CD4-positive, alpha-beta T cell (primary cell): ENCODE measurements at places on chromosomes 6 and 20. TPM values are rescaled to one million over a fixed set of nuclear protein-coding genes. Genes with fewer than 3 reads are reported as not detected.

- no peak for DNase-seq
Observed at GRCh38 chr6:107587451-107587850, 97.5 kb downstream of the SOBP start.

- DNase-seq: no peak
Observed at GRCh38 chr20:57205606-57206219, 60.7 kb downstream of the BMP7 start.

- DNase-seq: no peak
Observed at GRCh38 chr6:149046822-149047246, 270.7 kb upstream of the TAB2 start.

GRCh38 chr20:61727761-61728160 lies 337.9 kb downstream of the TAF4 start:
- DNase-seq: no peak

DNA sequence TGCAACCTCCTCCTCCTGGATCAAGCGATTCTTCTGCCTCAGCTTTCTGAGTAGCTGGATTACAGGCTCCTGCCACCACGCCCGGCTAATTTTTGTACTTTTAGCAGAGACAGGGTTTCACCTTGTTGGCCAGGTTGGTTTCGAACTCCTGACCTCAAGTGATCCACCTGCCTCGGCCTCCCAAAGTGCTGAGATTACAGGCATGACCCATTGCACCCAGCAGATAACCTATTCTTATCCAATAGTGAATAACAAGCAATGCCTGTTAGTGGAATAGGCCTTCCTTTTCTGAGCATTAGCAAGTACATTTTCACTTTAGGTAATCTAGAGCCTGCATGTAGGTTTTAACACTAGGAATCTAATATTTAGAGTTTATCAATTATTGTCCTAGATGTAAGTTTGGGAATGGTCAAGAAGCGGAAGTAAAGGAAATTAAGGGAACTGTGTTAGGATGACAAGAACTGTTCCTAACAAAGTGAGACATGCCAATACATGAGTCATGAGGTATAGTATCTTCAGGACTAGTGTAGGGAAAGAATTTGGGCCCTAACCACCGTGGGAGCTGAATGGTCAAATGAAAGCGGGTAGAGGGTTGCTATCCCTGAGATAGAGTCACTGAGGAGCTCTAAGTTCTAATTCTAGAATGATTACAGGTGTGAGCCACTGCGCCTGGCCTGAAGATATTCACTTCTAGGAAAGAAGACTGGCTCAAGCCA lies 15.0 kb downstream of the BLTP3A start:
- DNase-seq: no peak

GRCh38 chr20:48178633-48179032 lies 393.4 kb upstream of the SULF2 start:
- DNase-seq: no peak

GRCh38 chr6:44074813-44075646 lies 52.2 kb downstream of the MRPL14 start:
- DNase-seq: no peak

DNA sequence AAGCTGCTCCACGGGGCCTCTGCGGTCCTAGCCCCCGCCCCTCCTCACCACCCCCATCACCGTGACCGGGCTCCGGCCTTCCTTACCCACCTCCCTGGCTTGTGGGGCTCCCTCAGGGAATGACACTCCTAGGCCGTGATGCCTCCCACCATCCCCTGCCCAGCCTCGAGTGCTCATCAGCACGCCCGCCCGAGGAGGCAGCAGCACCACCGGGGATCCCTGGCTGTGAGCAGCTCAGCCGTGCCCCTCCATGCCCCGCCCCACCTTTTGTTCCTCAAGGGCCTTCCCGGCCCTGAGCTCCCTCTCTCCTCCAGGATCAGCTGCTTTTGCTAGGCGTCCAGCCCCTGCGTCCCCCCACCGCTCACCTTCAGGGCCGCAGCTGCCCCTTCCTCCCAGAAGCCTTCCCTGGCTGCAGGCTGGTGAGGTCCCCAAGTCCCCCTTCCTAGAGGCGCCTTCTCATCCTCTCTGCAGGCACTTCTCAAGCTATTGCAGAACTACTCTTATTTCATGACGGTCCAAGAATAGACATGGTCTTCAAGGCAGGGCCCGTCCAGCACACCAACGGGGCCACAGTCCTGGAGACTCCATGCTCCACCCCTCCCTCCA lies 3.0 kb downstream of the FNDC11 start:
- no peak for DNase-seq

GRCh38 chr20:17966432-17967310 lies 1.9 kb downstream of the SNX5 start:
- DNase-seq: no peak

DNA sequence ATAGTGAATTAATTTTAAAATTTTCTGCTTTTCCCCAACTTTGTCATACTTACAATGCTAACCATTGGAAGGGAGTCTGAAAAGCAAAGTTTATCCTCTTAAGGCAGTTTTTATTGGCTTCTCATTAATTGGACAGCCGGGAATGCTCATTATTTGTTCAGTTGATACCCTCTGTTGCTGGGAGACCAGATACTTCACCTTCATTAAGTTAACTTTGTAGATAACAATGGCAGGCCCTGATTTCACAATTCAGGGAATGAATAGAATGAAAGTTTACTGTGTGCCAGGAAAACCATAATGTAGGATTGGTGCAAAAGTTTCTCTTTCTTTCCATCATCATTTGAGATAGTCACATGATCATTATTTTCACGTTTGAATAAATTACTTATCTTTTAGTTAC lies 49.0 kb downstream of the COL19A1 start:
- no peak for DNase-seq

DNA sequence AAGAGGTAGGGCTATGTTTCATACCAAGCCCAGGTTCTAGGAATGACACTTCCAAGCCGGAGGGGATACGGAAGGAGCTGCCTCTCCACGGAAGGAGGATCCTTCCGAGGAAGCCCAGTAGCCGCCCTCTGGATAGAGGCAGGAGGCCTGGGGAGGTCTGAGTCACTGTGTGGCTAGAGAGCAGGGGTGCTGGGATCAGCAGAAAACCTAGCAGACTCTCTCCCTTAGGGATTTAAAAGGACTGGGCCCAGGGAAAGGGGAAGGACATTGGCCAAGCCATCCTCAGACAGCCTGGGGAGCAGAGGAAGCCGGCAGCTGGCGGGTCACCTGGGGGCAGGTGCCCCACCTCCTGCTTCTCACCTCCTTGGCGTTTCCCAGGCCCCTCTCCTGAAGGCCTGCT lies 36.6 kb upstream of the NFATC2 start:
- no peak for DNase-seq

GRCh38 chr6:125554456-125554855 lies 195.0 kb upstream of the HEY2 start:
- no peak for DNase-seq

DNA sequence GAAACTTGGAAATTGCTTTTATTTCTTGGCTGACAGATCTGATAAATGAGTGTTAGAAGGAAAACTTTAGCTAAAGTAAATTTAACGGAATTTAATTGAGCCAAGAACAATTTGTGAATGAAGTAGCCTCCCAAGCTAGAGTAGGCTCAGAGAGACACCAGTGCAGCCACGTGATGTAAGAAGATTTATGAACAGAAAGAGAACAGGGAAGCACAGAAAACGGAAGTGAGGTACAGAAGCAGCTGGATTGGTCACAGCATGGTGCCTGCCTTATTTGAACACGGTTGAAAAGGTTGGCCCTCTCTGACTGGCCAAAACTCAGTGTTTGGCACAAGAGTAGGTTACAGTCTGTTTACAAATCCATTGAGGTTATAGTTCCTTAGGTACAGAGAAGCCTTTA lies 29.5 kb upstream of the IFNGR1 start:
- DNase-seq: no peak

DNA sequence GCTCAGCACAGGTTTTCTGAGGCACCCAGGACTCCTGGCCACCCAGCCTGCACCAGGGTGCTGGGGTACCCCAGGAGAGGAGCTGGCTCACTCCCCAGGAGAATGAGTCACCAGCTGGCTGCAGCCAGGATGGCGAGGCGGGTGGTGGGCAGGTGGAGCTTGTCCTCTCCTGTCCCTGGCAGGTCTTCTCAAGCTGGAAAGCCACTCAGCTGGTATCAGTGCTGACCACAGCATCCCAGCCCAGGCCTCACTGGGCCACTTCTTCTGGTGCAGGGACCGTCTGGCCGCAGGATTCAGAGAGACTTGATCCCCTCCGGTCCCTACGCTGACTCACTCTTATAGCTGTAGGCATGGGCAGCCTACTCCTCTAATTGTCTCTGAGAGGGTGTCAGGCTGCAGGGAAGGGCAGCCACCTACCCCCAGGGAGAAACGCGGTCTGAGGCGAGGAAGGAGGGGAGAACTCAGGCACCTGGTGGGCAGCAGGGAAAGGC lies 22.2 kb downstream of the TFEB start:
- DNase-seq: no peak

DNA sequence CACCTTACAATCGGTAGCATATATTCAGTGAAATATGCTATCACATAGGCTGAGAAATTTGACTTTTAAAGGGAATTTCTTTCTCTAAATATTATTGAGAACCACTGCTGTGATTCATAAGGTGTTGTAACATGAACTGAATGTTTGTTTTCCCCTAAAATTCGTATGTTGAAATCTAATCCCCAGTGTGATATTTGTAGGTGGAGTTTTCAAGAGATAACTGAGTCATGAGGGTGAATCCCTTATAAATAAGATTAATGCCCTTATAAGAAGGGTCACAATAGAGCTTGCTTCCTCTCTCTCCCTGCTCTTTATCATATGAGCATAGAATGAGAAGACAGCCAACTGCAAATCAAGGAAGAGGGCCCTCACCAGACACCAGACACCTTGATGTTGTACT lies 64.8 kb downstream of the LMBRD1 start:
- no peak for DNase-seq

DNA sequence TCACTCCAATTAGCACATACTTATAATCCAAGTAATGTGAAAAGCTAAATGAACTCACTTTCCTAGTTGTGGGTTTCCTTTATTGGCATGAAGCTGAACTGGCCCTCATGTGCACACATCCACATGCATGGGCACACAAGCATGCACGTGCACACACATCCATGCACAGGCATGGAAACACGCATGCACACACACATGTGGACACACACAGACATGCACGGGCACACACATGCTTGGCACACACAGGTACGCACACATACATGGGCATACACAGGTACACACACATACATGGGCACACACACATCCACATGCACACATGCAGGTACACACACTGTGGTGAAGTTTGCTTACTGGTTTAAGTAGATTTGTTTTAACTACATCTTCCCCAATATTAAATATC lies 23.8 kb downstream of the SYNDIG1 start:
- DNase-seq: no peak

- no peak for DNase-seq
Observed at GRCh38 chr6:75124983-75125382, 80.9 kb downstream of the COL12A1 start.

DNA sequence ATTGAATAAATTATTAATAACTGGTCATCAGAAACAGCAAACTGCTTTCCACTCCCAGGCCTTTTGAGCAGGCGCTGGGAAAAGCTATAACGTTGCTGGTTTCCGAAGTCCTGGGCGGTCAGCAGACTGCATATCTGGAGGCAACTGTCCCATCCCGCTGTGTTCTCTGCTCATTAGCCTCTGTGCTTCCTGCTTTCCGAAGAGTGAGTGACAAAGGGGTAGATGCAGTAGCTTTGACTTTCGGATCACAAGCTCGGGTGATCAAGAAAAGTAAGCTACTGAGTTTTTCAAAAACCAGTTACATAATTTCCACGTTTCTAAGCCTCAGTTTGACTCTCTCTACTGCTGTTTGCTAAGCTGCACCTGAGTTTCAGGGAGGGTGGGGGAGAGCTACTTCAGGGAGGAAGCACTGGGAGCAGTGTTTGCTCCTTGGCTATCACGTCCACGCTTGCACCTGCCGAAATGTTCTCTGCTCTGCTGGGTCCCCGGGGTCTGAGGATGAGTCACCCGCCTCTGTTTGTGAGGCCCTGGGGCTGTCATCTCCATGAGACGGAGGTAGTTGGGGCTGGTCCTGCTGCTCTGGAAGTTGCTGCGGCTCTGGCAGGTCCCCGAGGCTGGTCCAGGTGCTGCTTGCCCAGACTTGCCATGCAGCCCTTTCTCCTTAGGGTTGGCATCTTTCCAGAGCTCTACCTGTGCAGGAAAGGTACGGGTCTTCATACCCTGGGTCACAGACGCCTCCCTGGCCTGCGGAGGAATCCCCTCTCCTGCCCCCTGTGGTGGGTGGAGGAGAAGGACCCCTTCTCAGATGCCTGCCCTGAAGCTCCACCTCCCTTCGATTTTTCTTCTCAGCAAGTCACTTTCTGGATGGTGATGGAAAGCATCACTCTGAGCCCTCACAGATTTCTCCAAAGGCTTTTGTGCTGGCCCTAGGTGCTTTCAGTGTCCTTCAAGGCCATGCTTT lies 220.0 kb downstream of the QKI start:
- no peak for DNase-seq

DNA sequence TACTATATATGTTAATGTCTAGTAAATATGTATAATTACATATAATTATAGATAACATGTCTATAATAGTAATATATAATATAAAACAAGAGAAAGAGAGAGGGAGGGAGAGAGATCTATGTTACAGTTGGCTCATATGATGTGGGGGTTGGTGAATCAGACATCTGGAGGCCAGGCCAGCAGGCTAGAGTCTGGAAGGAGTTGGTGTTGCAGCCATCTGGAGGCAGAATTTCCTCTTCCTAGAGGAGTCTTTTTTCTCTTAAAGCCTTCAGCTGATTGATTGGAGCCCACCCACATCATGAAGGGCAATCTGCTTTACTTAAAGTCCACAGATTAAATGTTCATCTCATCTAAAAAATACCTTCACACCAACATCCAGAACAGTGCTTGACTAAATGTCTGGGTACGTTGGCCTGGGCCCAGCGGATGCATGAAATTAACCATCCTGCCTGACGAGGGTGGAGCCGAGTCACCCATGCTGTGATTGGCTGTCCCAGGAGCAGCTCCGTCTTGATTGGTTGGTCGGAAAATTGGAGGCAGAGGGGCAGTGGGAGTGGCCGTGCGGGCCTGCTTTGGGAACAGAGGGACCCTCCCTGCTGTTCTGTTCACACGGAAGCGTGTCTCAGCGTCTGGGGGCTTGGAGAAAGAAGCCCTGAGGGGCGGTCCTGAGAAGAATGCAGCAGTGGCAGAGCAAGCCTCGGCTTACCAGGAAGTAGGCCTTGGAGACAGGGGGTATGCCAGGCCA lies 392.4 kb downstream of the QKI start:
- no peak for DNase-seq

DNA sequence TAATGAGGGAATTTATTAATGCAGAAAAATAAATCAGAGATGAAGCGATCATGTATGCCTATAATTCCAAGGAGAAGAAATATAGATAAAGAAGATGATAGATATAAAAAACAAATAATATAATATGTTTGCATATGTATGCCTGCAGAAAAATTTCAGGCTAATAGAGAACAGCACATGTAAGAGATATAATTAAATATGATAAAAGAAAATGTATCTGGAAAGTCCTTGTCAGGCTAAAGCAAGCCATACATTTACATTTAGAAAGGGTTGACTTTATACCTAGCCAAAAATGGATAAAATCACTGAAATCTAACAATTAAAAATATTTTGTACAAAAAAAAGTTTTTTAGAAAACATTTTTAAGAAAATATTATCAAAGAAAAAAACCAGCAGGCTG lies 454.1 kb downstream of the C6orf118 start:
- DNase-seq: no peak

- peak; percentile 74 for DNase-seq
Observed at GRCh38 chr20:57622579-57623381, 2.6 kb upstream of the ZBP1 start.

SERPINB6 gene
- total RNA-seq: 11.0 TPM

BPI gene
- not detected for total RNA-seq

PI3 gene
- total RNA-seq: not detected

TASP1 gene
- 10.7 TPM for total RNA-seq

BFSP1 gene
- 0.27 TPM for total RNA-seq
